Activated CD8-positive, alpha-beta memory T cell treated with anti-CD3 and anti-CD28 coated beads for 1 hour (primary cell): ENCODE measurements at places on chromosomes 2 and 18.

- no peak for DNase-seq
Observed at GRCh38 chr2:47043142-47043890, 111.8 kb downstream of the STPG4 start.

- DNase-seq, result no peak
Observed at GRCh38 chr2:32683520-32684086, 55.8 kb downstream of the TTC27 start.

- DNase-seq, result no peak
Observed at GRCh38 chr2:11337909-11338308, 6.5 kb downstream of the ROCK2 start.

GRCh38 chr2:29245742-29246382, 130.6 kb downstream of the CLIP4 start:
- DNase-seq, result no peak

- DNase-seq, result no peak
Observed at GRCh38 chr2:111199840-111200239, 79.1 kb downstream of the BCL2L11 start.

- no peak for DNase-seq
Observed at GRCh38 chr2:73072416-73072815, 904 bp upstream of the SFXN5 start.

DNA sequence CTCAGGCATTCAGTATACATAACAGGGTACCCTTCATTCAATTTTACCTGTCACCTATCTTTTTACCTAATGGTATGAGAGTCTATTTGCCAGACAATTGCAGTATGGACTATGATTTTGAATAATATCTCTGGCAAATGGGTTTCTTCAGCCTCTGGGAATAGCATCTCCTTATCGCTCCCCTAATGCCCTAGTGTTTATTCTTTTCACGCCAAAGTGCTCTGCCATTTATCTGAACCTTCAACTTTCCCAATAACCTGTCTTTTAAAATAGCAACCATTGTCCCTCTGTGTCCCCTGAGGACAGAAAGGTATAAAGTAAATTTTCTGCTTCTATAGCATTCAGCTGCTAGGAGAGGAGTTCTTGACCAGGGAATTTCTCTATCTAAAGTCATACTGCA, 45.0 kb upstream of the FSHR start:
- DNase-seq, result no peak

- no peak for DNase-seq
Observed at GRCh38 chr2:117825437-117825836, 10.9 kb downstream of the DDX18 start.

- DNase-seq, result no peak
Observed at GRCh38 chr2:20471902-20472559, 25.2 kb downstream of the RHOB start.
